NCI-H226 (cell line): ENCODE measurements at places on chromosomes 3 and 15.

- no peak for DNase-seq
Measured at GRCh38 chr3:128950223-128950938, 43.5 kb downstream of the CFAP92 start.

GRCh38 chr3:36846406-36846805, 82.1 kb upstream of the DCLK3 start:
- DNase-seq, result no peak

DNA sequence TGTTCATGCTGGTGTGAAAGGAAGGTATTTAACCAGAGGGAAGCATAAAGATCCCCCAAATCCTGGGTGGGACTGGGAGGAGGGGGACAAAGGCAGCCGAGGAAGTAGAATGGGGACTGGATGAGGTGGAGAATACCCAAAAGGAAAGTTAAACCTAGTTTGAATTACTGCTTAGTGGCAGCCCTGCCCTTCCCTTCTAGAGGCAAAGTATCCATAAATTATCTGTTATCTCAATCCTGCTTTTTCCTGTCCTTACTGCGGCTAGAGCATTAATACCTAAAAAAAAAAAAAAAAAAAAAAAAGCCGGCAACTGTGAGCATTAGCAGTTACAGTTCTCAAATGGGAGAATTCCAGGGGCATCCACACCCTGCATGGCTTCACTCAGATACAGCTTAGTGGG, 139.0 kb downstream of the RYR3 start:
- DNase-seq, result no peak

DNA sequence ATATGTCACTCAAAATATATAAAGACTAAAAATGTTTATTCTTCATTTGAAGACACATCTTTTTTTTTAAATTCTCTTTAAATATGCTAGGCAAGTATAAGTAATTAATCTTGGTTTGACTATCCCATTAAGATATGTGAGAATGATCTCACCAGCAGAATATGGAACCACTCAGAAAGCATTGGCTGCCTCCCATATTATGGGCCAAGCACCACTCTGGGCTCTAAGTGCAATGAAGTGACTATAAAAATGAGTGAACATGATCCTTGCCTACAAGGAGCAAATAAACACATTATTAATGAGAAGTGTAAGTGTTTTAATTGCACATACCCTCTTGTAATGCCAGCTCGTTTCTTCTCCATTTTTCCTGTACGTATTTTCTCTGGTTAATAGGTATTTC, 328.5 kb downstream of the NAALADL2 start:
- DNase-seq, result peak; percentile 24

GRCh38 chr3:25904206-25904605, 114.3 kb downstream of the OXSM start:
- no peak for DNase-seq

GRCh38 chr3:80771085-80771484, 990.4 kb downstream of the GBE1 start:
- DNase-seq, result no peak

DNA sequence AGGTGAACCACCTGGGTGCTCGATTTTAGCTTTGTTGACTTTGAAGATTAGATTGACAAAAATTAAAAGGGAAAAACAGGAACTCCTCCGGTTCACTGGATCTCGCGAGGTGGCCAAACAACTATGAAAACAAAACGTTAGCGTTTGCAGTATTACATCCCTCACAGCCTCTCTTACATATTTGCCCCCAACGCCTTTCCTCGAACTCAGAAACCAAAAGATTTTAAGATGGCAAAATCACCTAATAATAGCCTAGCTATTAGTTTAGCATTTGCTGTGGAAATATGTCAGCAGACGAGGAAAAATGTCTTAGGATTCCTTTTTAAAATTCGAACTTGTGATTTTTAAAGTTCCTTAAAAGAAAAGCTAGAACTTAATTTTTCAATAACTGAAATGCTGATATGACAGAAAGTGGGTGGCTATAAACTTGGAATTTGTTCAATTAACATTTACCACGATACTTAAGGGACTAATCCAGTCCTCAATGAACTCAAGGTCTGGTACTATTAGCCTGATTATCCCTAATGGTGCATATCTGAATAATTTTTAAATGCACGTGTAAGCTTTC, 491 bp upstream of the SENP7 start:
- no peak for DNase-seq

DNA sequence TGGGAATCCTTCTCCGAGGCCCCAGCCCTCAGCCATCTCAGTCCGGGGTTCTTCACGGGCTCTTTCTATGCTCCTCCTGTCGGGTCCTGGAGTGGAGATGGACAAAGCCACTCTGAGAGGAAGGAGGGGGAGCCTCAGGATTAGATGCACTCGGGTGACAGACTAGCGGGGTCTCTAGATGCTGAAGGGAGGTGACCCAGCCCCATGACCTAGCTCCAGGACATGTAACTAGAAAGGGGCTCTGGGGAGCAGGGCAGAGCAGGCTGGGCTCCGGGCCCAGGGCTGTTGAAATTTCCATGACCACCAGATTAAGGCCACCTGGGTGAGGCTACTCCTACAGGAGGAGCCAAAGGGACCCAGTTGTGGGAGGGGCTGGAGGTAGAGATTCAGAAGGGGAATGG, 14.8 kb upstream of the SKIC8 start:
- DNase-seq, result no peak

- no peak for DNase-seq
Measured at GRCh38 chr3:9078561-9079240, 115.4 kb upstream of the RAD18 start.

GRCh38 chr3:147377412-147378367, 28.7 kb downstream of the ZIC4 start:
- no peak for DNase-seq

GRCh38 chr3:128878556-128879124, 780 bp upstream of the ACAD9 start:
- DNase-seq, result peak; percentile 37

- peak; percentile 79 for DNase-seq
Measured at GRCh38 chr3:45123581-45124269, 22.5 kb downstream of the CDCP1 start.

- DNase-seq, result no peak
Measured at GRCh38 chr3:111871809-111872623, 13.0 kb downstream of the PHLDB2 start.

DNA sequence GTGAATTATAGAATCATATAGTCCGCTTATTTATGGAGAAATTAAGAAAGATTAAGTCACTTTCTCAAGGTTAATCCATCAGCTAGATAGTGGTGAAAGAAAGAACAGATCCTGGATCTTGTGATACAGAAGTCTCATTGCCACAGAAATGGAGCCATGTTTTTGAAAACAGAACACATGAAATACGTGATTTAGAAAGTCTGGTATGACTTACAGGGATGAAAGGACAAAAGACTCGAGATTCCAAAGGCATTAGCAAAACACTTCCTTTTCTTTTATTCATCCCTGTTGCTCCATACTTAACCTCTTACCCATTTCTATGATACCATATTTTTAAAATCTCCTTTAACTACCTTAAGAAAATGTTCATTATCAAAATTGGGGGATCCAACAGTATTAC, 40.0 kb upstream of the TEX9 start:
- peak; percentile 32 for DNase-seq

DNA sequence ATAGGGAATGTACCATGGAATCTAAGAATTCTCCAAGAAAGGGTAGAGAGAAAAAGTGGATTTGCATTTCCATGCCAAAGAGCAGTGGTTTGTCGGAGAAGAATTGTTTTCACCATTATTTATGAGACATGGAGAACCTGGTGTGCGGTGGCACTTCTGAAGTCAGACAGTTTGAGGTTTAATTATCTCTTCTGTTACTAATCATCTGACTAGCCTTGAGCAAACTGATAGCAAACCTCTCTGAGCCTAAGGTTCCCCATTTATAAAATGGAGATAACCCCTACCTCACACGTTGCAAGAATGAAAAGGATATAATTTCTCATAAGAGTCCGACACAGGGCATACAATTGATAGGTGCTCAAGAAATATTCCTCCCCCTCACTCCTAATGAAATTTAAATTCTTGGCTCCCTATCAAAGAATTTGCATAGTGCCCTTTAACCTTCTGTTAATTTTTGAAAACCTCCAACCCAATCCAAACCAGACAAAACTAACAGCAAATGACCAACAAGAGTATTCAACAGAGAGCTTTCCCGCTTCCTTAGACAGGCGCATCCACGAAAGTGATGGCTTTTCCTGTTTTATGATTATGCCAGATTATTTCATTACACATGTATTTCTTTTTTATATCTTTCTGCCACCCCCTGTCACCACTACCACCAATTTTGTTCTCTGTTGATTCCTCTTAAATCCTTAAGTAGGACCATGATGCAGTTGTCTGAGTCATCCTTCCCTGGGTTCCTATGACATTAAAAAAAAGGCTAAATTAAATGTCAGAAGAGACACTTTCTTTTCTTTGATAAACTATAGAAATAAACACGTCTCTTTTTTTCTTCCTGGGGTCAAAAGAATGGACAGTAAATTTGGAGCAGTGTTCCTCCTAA, 28.5 kb downstream of the TMEM212 start:
- no peak for DNase-seq

DNA sequence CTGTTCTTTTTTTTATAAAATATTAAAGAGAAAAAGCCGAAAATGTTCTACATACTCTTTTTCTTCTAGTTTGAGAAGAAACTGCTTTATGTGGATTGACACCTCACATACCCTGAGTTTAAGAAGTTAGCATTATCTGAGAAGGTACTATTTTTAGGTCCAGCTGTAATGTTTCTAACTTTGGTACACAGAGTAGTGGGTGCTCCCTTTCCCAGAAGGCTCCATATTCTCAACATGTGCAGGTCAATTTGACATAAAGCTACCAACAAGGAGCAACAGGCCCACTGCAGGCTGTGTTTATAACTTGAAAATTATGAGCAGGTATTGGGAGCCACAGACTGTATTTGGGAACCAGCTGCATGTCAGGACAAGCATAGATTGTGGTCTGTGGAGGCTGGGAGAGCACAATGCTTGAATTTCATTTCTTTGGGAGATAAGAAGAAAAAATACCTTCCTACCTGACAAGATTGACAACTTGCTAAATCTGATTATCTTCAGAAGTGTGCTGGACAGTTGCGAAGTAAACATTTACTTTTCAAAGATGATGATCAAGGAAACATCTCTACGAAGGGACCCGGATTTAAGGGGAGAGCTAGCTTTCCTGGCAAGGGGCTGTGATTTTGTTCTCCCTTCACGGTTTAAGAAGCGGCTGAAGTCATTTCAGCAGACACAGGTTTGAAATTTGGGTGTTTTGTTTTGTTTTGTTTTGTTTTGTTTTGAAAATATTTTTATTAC, 57.2 kb downstream of the PPP2R3A start:
- DNase-seq, result no peak

DNA sequence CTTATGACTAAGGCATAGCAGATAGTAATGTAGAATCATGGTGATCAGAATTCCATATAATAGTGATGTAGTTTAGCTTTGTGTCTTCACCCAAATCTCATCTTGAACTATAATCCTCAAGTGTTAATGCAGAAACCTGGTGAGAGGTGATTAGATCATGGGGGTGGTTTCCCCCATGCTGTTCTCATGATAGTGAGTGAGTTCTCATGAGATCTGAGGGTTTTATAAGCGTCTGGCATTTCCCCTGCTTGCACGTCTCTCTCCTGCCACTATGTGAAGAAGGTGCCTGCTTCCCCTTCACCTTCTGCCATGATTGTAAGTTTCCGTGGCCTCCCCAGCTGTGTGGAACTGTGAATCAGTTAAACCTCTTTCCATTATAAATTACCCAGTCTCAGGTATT, 138.7 kb upstream of the CBLB start:
- DNase-seq, result no peak

DNA sequence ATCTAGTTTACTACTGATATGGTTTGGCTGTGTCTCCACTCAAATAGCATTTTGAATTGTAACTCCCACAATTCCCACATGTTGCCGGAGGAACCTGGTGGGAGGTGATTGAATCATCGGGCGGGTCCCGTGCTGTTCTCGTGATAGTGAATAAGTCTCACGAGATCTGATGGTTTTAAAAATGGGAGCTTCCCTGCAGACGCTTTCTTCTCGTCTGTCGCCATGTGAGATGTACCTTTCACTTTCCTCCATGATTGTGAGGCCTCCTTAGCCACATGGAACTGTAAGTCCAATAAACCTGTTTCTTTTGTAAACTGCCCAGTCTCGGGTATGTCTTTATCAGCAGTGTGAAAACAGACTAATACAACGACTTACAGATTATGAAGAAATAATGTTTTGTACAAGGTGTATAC, 35.6 kb upstream of the PYDC2 start:
- DNase-seq, result no peak

GRCh38 chr3:11154036-11154952, at the start of gene HRH1:
TSS of gene HRH1 (plus strand) at chr3:11154493. CDS start at chr3:11259038, 104,545 bp downstream.
- no peak for DNase-seq

DNA sequence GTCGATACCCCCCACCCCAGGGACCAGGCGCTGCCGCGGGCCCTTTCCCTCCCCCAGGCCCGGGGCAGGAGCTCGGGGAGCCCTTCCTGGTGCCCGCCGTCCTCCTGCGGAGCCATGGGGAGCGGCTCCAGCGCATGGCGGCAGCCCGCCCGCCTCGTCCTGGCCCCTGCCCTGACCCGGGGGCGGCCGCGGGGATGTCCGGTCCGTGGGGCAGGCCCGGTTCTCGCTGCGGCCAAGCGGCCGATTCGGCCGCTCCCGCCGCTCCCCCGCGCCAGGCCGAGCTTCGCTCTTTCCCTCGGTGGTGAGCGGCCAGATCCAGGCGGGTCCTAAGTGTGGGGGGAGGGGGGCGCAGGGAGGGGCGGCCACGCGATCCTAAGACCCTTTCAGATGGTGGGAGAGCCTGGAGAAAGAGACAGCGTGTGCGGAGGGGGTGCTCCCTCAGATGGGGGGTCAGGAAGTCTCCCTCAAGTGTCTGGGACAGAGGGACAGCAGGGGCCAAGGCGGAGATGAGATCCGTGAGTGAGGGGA, 1.3 kb downstream of the NEIL1 start:
- DNase-seq, result no peak

GRCh38 chr3:197600796-197601565, 45.2 kb upstream of the BDH1 start:
- DNase-seq, result no peak

DNA sequence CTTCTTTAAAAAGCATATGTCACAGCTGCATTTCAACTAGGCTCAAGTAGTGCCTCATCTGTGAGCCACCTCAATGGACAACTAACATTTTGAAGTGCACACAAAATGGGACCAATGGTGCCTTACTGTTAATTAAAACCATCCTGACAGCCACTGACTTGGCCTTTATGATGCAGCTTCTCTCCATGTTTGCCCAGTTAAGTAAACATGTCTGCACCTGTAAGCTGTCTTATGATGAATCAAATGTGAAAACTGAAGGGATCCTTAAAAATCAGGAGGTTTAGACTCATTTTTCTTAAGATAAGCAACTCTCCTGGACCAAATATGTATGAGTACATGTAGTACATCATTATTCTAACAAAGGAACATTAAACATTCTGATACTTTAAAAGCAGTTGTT, 861.6 kb downstream of the ROBO1 start:
- DNase-seq, result no peak

DNA sequence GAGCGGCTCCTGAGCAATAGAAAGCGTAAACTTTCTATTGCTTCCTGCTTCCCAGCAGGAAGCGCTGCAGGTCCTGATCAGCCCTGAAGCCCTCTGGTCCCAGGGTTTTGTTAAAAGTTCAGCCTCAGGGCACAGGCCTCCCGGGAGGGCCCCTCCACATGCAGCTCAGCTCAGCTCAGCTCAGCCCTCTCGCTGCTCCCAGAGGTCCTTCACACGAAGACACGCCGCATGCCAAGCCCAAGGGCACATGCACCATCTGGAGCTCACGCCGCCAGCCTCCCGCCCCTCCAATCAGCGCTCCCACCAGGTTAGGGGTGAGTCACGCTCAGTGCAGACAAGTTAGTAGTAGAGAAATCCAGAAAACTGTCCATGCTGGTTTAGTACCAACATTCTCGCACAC, 12.7 kb downstream of the TKT start:
- no peak for DNase-seq
